ENCODE measurements at places on chromosomes 7 and 10. TPM values are rescaled to one million over a fixed set of nuclear protein-coding genes. Genes with fewer than 3 reads are reported as not detected.

- H3K4me1 ChIP-seq = peaks cover 62% of the 10 kb centered on the region
- no peaks in the 10 kb centered on the region for H3K36me3 ChIP-seq
- DNase-seq = no peak
- no peak overlapping the region for H3K4me3 ChIP-seq
These were observed 55.1 kb downstream of the IFIT5 start for GRCh38 chr10:89469517-89469916.

- H3K4me1 ChIP-seq = no peaks in the 10 kb centered on the region
- H3K36me3 ChIP-seq = no peaks in the 10 kb centered on the region
- no peaks in the 10 kb centered on the region for H3K27me3 ChIP-seq
- no peak overlapping the region for H3K4me3 ChIP-seq
- H3K27ac ChIP-seq = no peak overlapping the region
These were observed 550.2 kb downstream of the GALNT17 start for GRCh38 chr7:71682181-71682580.

DNA sequence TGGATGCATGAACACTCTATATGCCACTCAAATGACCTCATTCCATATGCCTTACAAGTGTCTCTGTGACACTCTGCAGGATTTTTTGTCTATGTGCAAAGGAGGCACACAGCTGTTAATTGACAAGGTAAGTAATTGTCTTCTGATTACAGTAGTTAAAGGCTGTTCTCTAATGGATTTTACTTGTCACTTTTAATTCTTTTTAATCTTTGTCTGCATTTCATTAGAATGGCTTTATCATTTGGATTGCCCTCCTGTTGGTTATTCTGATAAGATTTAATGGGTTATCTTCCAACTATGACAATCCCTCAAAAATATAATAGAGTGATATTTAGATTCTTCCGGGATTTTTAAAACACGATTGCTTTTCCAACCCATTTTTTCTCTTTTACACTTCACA is 290.0 kb upstream of the TEX47 start:
- no peak overlapping the region for H3K27ac ChIP-seq
- no peaks in the 10 kb centered on the region for H3K27me3 ChIP-seq
- no peak for DNase-seq
- no peaks in the 10 kb centered on the region for H3K4me1 ChIP-seq
- no peaks in the 10 kb centered on the region for H3K36me3 ChIP-seq
- H3K4me3 ChIP-seq = no peak overlapping the region

GRCh38 chr7:89458114-89458513 is 662.6 kb upstream of the TEX47 start:
- H3K27ac ChIP-seq = no peak overlapping the region
- H3K36me3 ChIP-seq = no peaks in the 10 kb centered on the region
- no peak for DNase-seq
- no peaks in the 10 kb centered on the region for H3K27me3 ChIP-seq
- no peak overlapping the region for H3K4me3 ChIP-seq

GRCh38 chr7:64849250-64849923 is 53.7 kb upstream of the ZNF273 start:
- DNase-seq = no peak
- H3K4me1 ChIP-seq = no peaks in the 10 kb centered on the region
- H3K4me3 ChIP-seq = no peak overlapping the region
- no peaks in the 10 kb centered on the region for H3K36me3 ChIP-seq
- H3K27me3 ChIP-seq = no peaks in the 10 kb centered on the region

DNA sequence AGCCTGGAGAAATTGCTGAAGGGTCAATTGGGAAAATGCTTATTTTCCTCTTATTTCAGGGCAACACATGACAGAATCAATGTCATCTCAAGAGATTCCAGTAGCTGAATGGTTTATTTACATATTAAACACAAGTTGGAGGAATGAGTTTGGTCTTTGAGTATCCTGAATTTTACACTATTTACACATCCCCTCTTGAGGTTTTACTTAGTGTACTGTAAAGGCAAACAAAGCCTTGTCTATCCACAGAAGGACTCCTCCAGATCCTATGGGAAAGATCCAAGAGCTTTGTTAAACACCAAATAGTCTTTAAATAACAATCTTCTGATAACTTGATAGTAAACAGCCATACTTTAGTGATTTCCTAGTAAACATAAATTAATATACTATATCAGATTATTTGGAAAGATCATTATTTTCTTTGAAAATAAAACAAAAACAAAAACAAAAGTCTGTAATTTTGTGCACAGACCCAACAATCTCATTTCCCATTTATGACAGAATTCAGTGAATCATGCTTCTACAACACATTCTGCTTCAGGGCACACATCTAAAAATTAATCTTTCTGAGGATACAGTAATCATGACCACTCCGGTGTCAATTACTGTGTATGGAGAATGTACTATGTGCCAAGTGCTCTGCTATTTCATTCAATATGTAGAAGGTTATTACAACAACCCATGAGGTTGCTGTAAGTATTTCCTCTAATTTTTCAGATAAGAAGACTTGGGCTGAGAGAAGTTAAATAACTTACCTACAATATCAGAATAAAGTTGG is 575.0 kb upstream of the LRRTM3 start:
- H3K27ac ChIP-seq = no peak overlapping the region
- no peaks in the 10 kb centered on the region for H3K4me1 ChIP-seq
- no peaks in the 10 kb centered on the region for H3K27me3 ChIP-seq

GRCh38 chr10:127243490-127244272 is 47.3 kb upstream of the INSYN2A start:
- peaks cover 2% of the 10 kb centered on the region for H3K36me3 ChIP-seq
- no peak for DNase-seq
- no peak overlapping the region for H3K27ac ChIP-seq
- H3K4me1 ChIP-seq = no peaks in the 10 kb centered on the region
- H3K4me3 ChIP-seq = no peak overlapping the region
- H3K27me3 ChIP-seq = no peaks in the 10 kb centered on the region

Gene ABCF2
- 13.6 TPM for total RNA-seq

Gene FAM13C
- 1.5 TPM for total RNA-seq

Gene UNCX
- not detected for total RNA-seq

Gene SPDYE9
- total RNA-seq = not detected

Gene MBL2
- not detected for total RNA-seq

Gene CPED1
- total RNA-seq = 4.0 TPM

Gene HMX2
- not detected for total RNA-seq

Measured in pancreas (tissue), 10 donors.